ENCODE measurements at places on chromosomes 4 and X. TPM values are rescaled to one million over a fixed set of nuclear protein-coding genes. Genes with fewer than 3 reads are reported as not detected.
A peak's percentile ranks its signal among the peaks of the same experiment; 100 is the strongest.

CCDC149 gene
- 21.8 TPM for total RNA-seq

GRCh38 chrX:118189628-118190027 is 73.0 kb upstream of the KLHL13 start:
- H3K27ac ChIP-seq, result no peak overlapping the region
- H3K27me3 ChIP-seq, result no peaks in the 10 kb centered on the region
- no peaks in the 10 kb centered on the region for H3K36me3 ChIP-seq
- no peaks in the 10 kb centered on the region for H3K4me1 ChIP-seq
- DNase-seq, result no peak
- H3K4me3 ChIP-seq, result no peak overlapping the region

GRCh38 chrX:41759817-41760216 is 35.8 kb downstream of the GPR82 start:
- H3K27ac ChIP-seq, result no peak overlapping the region
- no peaks in the 10 kb centered on the region for H3K36me3 ChIP-seq
- DNase-seq, result no peak
- H3K4me1 ChIP-seq, result no peaks in the 10 kb centered on the region
- peaks cover 3% of the 10 kb centered on the region for H3K27me3 ChIP-seq

- peak overlapping the region; percentile 81 for H3K4me3 ChIP-seq
- no peaks in the 10 kb centered on the region for H3K36me3 ChIP-seq
- H3K4me1 ChIP-seq, result peaks cover 21% of the 10 kb centered on the region
- H3K27ac ChIP-seq, result peak overlapping the region; percentile 97
- DNase-seq, result no peak
These were observed 1.8 kb downstream of the STIM2 start for GRCh38 chr4:26862381-26862915.

DNA sequence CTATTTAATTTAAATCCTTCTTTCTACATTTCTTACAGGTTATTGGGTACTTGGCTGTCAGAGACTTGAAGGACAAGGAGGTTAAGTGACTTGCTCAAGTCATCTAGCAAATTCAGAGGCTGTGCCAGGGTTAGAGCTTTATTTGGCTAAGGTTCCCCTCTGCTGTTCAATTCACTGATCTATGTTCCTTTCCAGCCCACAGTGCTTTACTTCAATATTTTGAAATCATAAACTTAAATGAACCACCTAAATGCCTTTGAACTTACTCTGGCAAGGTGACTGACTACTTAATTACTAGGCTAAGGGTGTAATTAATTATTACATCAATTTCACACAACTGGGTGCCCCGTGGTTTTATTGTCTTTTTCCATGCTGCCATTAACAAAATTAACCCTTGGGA is 288.7 kb downstream of the CAMK2D start:
- H3K27me3 ChIP-seq, result no peaks in the 10 kb centered on the region
- peaks cover 16% of the 10 kb centered on the region for H3K4me1 ChIP-seq
- no peak for DNase-seq
- H3K27ac ChIP-seq, result no peak overlapping the region
- H3K4me3 ChIP-seq, result no peak overlapping the region

Data from left lung (tissue), 14 donors.